ENCODE measurements at places on chromosomes 11 and 22. TPM values are rescaled to one million over a fixed set of nuclear protein-coding genes. Genes with fewer than 3 reads are reported as not detected.

F2 gene
- total RNA-seq = not detected

TBX1 gene
- 38.6 TPM for total RNA-seq

RTN4RL2 gene
- not detected for total RNA-seq

SLC5A4 gene
- 5.7 TPM for total RNA-seq

KCNQ1 gene
- total RNA-seq = 0.34 TPM

AGBL2 gene
- total RNA-seq = 0.09 TPM

BCO2 gene
- 1.1 TPM for total RNA-seq

MAJIN gene
- not detected for total RNA-seq

OR51B5 gene
- not detected for total RNA-seq

SOX6 gene
- under 0.01 TPM for total RNA-seq

MISFA gene
- 0.98 TPM for total RNA-seq

CEP164 gene
- total RNA-seq = 21.2 TPM

VWCE gene
- total RNA-seq = 1.3 TPM

OR52A1 gene
- not detected for total RNA-seq

INS gene
- total RNA-seq = not detected

AQP11 gene
- 0.17 TPM for total RNA-seq

MRGPRE gene
- not detected for total RNA-seq

BAIAP2L2 gene
- total RNA-seq = 0.33 TPM

C11orf16 gene
- not detected for total RNA-seq

PACSIN3 gene
- 16.6 TPM for total RNA-seq

NCAM1 gene
- 0.54 TPM for total RNA-seq

PDE2A gene
- 369 TPM for total RNA-seq

Measured in dermis lymphatic vessel endothelial cell (primary cell).